ENCODE measurements at places on chromosomes 11 and 22.

GRCh38 chr11:1392111-1392510 is 2.4 kb downstream of the BRSK2 start:
- DNase-seq = no peak

- DNase-seq = no peak
Observed at GRCh38 chr11:126597041-126597440, 241.6 kb downstream of the ST3GAL4 start.

DNA sequence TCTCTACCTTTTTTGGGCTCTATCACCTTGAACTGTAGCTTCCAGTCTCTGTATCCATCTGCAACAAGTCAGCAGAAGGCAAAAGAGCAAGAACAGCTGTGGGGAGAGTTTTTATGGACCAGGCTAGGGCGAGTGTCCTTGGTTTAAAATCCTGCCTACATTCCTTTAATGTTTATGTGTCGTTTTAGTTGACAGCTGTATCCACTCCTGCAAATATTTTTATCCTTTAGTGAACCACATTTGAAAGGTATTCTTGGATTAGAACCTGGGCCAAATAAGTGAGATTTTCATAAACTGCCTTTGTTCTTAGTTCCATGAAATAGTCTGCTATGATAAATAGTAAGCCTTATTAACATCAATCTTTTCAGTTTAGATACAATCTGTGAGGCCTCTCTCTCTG is 712.2 kb downstream of the ETS1 start:
- no peak for DNase-seq

GRCh38 chr11:17197431-17197898 is 10.3 kb downstream of the PIK3C2A start:
- DNase-seq = peak; percentile 15

GRCh38 chr11:123323568-123323967 is 106.5 kb upstream of the GRAMD1B start:
- DNase-seq = no peak

DNA sequence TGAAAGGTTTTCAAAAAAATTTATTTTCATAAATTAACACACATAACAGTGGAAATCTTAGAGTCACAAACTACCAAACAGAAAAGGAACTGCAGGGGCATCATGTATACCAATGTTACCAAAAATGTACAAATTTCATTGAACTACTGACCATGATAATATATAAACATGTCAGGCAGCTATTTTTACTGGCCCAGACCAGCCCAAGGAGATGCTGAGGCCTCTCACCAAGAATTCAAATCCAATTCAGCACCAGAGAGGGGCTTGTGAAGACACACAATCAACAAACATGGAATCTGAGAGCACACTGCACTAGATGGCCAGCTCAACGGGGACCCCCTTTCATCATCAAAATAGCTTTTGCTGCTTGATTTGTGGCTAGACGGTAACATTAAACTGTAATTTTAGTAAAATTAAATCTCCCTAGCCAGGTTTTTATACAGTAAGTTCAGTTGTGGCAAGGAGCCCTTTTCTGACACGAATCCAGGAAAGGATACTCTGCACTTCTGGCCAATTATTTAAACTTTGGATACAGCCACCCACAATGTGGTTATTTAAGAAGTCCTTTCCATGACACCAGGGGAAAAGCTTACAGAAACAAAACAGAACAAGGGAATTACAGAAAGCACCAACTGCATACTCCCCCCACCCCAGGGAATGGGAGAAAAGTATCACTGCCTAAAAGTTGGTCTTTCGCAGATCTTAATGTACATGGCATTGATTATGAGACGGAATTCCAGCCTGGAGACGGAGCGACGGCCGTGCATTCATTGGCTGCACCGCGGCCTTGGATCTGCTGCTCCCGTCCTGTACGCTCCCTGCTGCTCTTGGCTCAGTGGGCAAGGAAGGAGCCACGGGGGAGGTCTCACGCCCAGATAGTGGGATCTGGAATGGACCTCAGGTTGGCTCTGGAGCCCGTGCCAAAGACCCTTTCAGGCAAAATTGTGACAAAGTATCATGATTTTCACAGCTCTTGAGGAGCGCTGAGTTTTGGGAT is 19.6 kb upstream of the PISD start:
- no peak for DNase-seq

DNA sequence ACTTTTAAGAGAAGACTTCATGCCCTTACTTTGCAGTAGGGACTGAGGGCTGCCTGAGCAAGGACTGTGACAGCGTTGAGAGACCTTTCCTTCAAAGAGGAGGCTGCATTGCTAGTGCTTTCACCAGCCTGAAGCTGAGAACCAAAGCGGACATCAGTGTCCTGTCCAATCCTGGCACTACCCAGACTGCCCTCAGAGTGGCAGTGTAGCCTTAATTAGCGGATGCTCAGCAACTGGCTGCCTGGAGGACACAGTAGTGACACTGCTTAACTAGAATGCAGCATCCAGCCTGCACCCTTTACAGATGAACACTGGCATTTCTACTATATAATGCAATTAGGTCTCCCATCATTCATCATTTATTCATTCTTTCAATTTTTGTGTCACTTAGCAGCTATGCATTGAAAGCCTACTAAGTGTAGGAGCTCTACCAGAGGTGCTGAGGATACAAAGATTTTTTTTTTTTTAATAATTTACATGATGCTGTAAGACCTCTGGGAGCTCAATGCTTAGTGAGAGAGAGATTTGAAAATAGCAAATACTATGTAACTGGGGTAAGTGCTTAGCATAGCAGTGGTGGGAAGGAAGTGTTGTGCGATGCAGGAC is 36.9 kb upstream of the SLC36A4 start:
- DNase-seq = peak; percentile 67

DNA sequence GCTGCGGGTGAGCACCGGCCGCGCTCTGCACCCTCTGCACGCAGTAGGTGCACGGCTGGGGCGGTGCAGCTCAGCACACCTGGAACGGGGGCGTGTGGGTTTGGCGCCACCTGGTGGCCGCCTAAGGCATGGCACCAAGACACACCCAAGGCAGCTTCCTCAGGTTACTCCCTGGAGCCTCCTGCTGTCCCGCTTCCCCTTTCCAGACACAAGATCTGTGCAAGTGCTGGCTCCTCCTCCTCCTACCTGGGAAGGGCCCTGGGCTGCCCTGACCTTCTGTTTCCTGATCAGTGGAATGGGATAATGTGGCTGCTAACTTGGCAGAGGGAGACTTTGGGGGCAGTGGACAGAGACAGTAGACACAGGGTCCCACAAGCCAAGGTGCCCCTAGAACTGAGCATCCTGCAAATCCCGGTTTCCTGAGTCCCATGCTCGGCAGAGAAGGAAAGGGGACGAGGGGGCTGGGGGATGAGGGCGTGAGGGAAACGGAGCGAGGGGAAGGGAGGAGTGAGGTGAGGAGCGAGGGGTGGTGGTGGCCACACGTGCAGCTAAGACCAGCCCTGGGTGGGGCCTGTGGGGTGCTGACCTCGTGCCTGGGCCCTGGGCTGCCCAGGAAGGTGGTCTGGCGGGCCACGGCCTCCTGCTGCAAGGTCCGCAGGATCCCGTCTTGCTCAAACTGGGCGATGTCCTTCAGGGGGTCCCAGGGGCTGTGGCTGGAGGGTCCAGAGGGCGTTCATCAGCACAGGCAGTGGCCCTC is 34.8 kb upstream of the CARS1 start:
- DNase-seq = peak; percentile 67

- DNase-seq = no peak
Observed at GRCh38 chr11:8288166-8288772, 24.6 kb upstream of the LMO1 start.

GRCh38 chr22:43854786-43855271 is 7.5 kb downstream of the SULT4A1 start:
- no peak for DNase-seq

GRCh38 chr11:60420015-60420414 is 9.4 kb upstream of the MS4A5 start:
- no peak for DNase-seq

DNA sequence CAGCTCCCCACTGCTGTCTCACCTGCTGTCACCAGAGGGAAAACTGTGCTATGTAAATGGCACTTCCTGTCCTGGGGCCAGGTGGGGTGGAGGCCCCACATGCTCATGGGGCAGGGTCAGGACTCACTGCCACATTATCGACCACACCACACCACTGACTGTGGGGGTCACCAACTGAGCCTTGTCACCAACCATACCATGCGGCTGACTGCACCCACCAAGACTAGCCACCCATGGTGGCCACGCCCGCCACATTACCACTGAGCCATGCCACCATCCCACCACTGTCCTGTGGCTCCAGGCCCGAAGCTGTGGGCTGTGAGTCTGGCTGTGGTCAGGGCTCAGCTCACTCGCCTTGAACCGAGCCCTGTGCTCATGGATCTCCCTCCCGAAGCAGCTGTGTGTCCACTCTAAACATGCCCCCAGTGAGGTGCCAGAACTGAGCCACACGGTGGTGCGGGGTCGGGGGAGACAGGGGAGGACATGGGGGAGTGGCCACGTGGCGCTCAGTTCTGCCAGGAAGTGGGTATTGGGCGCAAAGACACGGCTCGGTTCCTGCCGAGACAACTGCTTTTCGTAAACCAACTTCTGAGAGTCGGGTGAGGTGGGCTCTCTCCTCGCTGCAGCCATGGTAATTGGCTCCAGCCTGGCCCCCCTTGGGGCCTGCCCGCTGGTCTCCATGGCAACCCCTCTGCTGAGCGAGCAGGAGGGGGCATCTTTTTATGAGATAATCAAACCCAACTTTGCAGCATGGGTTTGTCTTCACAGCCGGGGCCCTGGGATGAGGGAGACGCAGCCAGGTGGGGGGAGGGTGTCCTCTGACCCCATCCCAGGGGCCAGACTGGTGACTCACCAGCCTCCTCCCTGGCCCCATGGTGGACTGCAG is 23.2 kb downstream of the RTN4R start:
- no peak for DNase-seq

- DNase-seq = no peak
Observed at GRCh38 chr22:45775569-45776312, 104.1 kb downstream of the ATXN10 start.

DNA sequence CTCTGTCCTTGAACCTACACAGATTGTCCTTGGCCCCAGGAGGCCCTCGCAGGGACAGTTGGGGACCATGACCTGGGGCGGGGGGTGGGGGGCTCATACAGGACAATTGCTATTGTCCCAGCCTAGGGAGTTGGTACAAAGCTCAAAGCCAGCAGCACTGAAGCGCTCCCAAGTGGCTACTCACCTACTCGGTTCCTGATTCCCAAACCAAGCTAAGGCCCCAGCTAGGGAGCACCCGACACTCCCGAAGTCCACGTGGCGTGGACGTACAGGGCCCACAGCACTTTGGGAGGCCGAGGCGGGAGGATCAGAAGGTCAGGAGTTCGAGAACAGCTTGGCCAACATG is 80.6 kb downstream of the CELSR1 start:
- DNase-seq = no peak

- no peak for DNase-seq
Observed at GRCh38 chr22:22507743-22508273, 734 bp downstream of the ZNF280B start.

- no peak for DNase-seq
Observed at GRCh38 chr11:77353131-77353530, 51.6 kb upstream of the GDPD4 start.

- no peak for DNase-seq
Observed at GRCh38 chr11:66835768-66836405, 7.4 kb upstream of the RCE1 start.

DNA sequence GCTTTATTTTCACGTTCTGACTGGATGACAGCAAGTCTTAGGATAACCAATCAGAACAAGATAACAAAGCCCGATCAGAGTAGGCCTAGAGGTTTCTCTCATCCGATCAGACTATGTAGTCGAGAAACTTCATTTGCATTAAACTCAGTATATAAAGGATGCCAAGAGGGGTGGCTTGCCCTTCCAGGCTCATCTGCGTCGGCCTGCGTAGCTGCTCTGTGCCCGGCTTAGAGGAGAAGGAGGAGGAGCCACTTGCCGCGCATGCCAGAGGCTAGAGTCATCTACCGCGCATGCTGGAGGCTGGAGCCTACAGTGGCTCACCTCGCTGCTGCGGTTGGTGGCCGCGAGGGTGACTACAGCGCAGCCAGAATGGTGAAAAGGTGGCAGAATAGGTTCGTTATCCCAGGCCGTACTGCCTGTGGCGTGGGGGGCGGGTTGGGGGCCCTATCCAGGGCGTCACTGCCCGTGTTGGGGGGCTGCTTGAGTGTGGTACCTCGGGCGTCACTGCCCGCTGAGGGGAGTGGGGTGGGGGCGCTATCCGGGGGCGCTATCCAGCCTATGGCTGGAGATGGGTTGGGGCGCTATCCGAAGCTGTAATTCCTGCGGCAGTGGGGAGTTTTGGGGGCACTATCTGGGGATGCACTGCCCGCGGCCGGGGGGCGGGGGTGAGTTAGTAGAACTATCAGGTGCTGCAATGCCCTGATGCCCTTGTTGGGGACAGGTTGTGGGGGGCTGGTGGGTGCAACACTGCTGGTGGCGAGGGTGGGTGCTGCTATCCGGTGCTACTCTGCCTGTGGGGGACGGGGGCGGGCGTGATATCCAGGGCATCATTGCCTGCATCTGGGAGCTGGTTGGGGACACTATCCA is at the start of gene RFPL2:
RFPL2 (minus strand) TSS at position 218 of the 867 bp plus-strand sequence. CDS start 2,622 bp downstream, outside the sequence.
- DNase-seq = no peak

DNA sequence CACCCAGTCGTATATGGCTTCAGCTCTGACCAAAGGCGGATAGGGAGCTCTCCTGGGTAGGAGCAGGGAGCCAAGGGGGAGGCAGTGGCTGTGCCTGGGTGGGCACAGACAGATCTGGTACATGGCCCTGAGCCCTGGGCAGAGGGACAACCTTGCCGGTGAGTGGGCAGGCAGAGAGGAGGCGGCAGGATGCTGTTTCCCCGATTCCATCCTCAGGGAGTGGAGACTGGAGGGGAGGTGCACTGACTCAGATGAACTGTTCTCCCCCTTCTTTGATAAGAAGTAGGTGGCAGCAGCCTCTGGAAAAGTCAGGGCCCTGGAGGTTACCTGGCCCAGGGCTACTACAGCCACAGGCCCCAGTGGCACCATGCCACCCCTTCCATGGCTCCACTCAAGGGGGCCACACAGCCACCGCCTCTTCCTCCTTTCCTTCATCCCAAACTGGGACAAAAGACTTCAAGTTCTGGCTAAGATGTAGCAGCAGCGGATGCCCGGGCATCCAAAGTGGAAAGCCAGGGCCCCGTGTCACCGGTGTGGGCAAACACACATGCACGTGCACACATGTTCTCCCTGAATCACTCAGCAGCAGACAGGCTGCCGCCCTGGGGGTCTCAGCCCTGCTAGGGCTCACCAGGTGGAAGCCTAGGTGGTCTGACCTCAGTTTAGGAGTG is 13.4 kb downstream of the CXCR5 start:
- no peak for DNase-seq

DNA sequence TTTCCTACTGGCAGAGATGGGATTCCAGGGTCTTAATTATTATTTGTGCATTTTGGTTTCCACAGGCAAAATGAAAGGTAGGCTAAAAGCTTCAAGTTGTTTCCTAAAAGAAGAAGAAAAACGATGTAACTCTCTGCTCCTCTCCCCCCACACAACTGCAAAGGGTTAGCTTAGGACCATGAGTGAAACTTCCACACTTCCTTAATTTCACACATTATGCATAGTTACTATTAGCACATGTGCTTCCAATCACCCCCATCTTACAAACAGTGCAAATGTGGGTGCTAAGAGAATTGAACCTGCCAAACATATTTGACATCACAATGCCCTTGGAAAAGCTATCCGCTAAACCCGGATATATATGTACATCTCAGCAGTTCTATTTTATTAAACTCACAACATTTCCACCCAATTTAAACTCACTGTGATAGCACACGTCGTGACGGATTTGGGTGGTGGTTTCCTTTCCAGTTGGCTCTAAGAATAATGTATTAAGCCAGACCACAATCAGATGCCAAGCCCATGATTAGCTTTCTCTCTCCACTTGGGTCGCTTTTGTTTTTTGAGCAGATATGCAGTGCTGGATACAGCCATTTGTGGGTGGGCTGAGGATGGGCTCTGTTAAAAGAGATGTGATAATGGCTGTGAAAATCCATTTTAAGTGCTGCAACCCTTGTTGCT is 245.0 kb upstream of the POU2AF2 start:
- no peak for DNase-seq
